NCI-H1105 (cell line): ENCODE measurements at places on chromosomes 3 and 15.

- no peak for DNase-seq
Observed at GRCh38 chr3:135736740-135737139, 228.8 kb upstream of the PPP2R3A start.

- DNase-seq: no peak
Observed at GRCh38 chr3:53513556-53514190, 19.3 kb downstream of the CACNA1D start.

GRCh38 chr3:41155834-41156233 is 43.5 kb upstream of the CTNNB1 start:
- DNase-seq: no peak

GRCh38 chr3:101925564-101925963 is 76.2 kb downstream of the NFKBIZ start:
- no peak for DNase-seq

- no peak for DNase-seq
Observed at GRCh38 chr3:194766845-194767244, 81.2 kb downstream of the FAM43A start.

DNA sequence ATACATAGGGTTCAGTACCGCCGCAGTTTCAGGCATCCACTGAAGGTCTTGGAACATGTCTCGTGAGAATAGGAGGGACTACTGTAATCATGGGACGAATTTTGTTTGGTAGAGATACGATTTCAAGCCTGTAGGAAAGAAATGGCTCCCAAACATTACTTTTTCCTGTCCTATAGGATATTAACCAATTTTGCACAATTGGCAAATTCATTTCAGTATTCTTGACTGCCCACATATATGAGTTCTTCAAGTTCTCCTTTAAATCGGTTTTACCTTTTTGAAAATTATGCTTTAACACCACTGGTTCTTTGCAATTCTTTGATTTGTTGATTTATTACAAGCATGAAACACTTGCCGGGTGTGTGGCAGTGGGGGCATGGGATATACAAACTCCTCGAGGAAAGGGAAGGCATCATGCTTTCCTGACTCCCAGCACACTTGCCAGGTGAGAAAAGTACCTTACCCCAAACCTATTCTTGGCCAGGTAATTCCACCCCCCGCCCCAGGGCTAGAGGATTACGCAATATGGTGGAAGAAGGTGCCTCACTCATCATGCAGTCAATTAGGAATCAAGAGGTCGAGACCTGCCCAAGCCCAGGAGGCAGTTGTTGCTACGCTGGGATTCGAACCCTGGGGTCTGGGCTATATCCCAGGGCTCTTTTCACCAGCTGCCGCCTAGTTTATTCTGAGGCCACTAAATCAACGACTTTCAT is 584 bp upstream of the LARS2 start:
- DNase-seq: no peak

DNA sequence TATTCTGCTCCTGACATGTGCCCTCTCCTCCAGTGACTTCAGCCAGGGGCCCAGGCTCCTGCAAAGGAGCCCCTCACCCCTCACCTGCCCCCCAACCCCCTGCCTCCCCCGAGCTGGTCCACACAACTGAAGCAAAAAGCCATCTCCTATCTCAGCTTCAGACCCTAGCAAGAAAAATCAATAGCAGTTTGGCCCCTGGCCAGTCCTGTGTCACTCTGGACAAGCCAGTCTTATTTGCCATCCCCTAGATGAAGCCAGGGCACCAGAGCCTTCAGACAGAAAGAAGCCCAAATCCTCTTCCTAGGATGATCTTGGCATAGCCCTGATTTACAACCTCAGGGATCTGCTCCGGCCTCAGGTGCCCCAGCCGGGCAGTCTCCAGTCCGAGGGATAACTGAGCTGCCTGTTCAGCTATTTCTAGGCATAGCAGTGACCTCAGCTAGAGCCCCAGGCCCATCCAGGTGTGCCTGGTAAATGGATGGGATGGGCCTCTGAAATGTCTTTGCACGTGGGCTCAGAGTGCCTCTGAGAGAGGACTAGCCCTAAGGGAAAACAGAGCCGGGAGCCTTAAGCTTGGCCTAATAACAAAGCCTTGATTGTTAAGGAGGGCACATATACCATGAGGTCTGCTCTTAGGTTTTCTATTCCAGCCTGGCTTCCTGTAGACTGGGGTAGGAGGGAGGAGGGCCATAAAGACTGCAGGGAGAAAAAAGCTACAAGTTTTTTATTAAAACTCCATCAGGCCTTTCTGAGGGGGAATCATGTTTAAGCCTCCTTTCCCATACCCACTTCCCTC is 242.0 kb downstream of the SHQ1 start:
- no peak for DNase-seq

DNA sequence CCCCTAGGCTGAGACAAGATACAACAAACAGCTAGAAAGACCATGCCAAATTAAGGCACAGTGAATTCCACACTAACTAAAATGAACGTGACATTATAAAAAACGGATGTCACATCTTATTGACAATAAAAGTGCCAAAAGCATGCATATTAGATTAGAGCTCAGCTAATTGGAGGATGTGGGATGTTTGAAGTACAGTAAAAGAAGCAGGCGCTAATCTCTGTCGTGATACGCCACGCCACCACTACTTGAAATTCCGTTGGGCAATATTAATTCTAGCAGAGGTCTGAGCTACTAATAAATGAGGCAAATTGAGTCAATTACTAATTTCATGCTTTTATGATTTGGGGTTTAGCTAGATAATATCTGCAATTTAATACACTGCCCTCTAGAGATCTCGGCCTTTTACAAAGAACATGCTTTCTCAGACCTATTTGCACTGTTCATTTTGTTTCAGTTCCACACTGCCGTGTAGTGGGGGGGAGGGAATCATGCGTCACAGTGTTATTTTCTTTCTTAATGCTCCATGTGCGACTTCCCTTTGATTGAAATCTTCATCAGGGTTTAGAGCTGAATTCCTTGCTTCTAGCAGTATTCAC is 52.9 kb upstream of the ROBO2 start:
- DNase-seq: no peak

- no peak for DNase-seq
Observed at GRCh38 chr3:23115171-23115877, 87.8 kb upstream of the UBE2E2 start.

GRCh38 chr3:108124337-108125152 is 33.7 kb upstream of the CD47 start:
- DNase-seq: no peak

- no peak for DNase-seq
Observed at GRCh38 chr3:138082992-138083386, 32.4 kb downstream of the DZIP1L start.

DNA sequence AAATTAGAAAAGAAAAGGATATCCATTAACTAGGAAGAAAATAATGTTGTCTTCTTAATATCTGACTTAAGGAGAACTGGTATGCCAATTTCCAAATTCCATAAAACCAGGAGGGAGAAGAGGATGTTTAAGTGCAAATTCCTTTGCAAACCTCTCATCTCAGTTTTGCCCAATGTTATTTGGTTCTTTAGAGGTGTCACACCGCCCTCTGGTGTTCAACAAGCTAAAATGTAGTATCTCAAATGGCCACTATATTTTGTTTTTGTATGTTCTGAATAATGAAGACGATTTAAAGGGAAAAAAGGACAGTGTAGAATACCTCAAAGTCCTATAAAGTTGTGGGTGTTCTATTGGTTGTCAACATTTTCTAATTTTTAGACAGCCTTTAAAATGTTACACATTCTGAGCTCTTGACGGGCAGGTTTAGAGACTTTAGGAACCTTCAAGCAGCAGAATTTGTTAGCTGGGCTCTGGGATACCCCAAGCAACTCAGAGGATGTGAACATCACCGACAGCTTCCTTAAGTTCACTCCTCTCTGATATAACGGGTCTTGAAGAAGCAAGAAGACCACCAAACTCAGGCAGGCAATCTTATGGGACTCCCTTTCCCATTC is 458.3 kb downstream of the MFSD1 start:
- peak; percentile 62 for DNase-seq

DNA sequence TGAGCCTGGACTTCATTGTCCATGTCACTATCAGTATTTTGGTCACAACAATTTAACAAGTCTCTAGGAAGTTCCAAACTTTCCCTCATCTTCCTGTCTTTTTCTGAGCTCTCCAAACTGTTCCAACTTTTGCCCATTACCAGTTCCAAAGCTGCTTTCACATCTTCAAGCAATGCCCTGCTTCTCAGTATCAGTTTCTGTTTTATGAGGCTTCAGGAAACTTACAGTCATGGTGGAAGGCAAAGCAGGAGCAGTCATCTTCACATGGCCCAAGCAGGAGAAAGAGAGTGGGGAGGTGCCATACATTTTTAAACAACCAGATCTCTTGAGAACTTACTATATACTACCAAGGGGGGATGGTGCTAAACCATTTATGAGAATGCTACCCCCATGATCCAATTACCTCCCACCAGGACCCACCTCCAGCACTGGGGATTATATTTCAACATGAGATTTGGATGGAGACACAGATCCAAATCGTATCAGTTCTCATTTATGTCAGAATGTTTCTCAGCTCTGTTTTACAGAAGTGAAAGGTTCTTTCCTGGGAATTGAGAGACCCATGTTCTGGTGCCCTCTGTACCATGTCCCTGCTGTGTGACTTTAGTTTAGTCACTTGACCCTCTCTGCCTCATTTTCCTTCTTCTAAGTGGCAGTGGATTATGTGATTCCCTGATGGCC is 169.7 kb downstream of the PLCL2 start:
- DNase-seq: no peak

DNA sequence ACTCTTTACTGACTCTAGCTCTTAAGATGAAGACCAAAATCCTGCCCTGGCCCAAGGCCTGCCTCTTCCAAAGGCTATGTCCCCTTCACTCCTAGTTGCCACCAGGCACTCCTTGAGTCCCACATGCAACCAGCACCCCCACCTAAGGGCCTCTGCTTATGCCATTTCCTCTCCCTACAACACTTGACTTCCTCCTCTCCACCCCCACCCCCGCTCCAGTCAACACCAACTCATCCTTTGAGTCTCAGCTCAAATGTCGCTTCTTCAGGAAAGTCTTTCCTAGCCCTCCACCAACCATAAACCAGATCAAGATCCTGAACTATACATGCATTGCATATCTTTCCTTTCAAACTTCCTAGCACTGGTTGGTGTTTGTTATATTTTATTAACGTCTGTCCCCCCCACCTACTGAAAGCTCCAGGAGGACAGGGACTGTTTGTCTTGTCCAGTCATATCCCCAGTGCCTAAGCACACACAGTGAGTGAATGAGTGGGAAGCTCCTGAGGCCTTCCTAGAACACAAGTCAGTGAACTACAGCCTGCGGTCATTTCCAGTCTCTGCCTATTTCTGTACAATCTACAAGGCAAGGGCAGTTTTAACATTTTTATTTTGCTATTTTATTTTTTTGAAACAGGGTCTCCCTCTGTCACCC is 7.3 kb downstream of the TBC1D2B start:
- DNase-seq: no peak

DNA sequence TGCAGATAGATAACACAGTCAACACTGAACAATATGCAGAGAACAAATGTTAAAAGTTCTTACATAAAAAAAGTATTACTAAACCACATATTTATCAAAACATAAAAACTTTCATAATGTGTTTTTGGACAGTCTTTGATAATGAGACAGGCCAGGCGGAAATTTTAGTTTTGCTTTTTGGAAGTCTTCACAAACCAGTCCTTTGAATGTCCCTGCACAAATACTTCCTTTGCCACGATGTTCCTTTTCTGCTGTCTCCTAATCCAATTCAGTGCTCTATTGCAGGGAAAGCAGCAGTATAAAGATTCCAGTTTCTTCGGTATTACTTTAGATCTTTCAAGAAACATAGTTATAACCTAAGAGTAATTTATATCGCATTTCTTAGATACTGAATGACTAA is 135.9 kb downstream of the TBL1XR1 start:
- no peak for DNase-seq

GRCh38 chr3:37163262-37164015 is 10.9 kb downstream of the LRRFIP2 start:
- no peak for DNase-seq

GRCh38 chr3:29203851-29204250 is 77.0 kb upstream of the RBMS3 start:
- no peak for DNase-seq

DNA sequence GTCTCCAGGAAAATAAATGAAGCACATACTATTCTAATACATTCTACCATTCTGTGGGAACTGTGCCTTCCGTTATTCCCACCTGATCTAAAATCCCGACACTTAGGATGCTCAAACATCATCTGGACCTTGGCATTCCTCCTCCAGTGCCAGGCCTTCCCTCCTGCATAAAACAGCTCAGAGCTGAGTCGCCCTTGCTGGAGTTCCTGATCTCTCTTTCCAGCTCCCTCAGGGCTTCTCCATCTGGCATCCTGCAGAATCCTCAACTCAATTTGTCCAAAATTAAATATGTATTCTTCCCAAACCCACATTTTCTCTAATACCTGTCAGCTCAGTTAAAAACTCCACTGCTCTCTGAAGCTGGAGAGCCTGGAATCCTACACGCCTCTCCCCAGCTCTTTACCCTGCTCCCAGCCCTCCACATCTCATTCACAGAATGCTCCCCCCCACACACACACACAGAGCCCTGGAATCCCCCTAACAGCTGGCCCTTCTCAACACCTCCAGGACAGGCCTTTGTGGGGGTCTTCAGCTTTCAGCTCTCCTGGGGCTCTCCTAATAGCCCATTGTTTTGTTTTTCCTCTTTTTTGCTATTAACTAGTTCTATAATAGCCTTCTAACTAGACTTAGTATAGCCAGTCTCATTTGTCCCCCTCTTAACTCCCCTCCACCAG is 78.5 kb downstream of the HMG20A start:
- DNase-seq: no peak

DNA sequence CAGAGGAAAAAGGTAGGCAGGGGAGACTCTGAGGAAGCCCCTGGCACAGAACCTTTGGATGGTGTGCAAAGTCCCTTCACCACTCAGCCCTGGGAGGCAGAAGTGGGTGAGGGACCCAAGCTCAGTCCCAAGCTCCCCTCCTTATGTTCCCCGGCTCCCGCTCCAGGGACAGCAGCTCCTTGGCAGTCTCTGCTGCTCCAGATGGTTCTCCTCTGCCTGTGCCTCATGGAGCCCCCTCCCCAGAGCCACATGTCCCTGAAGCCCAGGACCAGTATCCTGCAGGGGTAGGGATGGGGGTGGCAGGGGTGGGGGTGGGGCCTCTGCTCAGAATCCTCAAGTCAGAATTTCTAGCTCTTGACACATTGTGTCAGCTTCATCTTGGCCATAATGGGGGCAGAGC is 8.0 kb upstream of the CAMKV start:
- DNase-seq: no peak

DNA sequence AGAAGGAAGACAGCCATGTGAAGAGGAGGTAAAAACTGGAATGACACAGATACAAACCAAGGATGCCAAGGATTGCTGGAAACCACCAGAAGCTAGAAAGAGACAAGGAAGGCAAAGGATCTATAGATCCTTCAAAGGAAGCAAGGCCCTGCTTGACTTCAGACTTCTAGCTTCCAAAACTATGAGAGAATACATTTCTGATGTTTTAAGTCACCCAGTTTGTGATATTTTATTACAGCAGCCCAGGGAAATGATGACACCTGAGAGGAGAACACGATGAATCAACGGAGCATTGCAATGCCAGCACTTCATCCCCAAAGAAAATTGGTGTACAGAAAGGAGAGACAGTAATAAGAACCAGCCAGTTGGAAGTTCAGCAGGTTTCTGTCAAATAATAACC is 116.3 kb downstream of the MAGI1 start:
- no peak for DNase-seq
